NCI-H748 treated with DMSO at 0.1 percent for 48 hours (cell line): ENCODE measurements at places on chromosomes 6 and 20.

DNA sequence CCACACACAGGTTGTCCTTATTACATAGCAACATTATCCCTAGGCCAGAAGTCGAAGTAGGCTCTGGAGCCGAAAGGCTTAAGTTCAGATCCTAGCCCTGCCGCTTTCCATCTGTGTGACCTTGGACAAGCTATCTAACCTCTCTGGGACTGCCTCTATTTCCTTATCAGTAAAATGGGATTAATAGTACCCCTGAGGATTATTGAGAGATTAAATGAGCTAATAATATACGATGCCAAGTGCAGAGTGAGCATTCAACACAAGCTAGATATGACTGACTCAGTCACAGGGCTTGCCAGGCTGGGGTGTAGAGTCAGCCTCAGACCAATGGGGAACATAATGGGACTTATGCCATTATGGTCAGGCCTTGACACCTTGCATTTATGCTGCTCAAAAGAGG, 8.9 kb upstream of the SPATA2 start:
- no peak for DNase-seq

- DNase-seq: peak; percentile 91
Measured at GRCh38 chr20:8043687-8044282, 24.2 kb upstream of the TMX4 start.

DNA sequence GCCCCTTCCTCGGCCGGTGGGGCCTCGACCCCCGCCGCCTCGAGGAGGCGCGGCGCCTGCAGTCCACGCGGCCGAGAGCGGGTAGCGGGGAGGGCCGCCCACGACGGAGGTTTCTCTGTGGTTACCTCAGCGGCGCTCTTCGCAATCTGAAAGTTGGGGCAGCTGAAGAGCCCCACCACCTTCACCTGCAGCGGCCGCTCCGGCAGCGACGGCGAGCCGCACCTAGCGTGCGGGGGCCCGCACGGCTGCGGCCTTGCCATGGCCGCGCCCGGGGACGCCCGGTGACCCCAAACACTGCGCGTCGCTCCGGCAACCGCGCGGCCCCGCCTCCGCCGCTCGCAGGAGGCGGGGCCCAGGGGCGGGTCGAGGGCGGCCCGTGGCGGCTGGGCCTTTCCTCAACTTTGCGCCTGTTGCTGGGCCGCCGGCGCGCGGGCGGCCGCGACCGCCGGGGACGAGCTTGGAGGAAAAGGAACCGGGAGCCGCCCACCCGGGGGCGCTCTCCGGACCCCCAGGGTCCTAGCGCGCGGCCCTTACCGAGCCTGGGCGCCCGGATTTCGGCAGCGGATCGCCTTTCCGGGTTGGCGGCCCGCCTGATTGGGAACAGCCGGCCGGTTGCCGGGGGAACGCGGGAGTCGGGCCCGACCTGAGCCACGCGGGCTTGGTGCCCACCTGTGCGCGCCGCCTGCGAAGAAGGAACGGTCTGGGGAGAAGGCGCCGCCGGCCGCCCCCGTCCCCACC, at the start of the genes PPIL6 and SMPD2:
Gene PPIL6 (minus strand): TSS at position 298 of the 738 bp plus-strand sequence. CDS start 38 bp downstream, at position 260.
Gene SMPD2 (plus strand): TSS at position 394 of the 738 bp plus-strand sequence. CDS start 398 bp downstream, outside the sequence.
- DNase-seq: peak; percentile 67

- no peak for DNase-seq
Measured at GRCh38 chr6:163254341-163254835, 160.1 kb upstream of the QKI start.

DNA sequence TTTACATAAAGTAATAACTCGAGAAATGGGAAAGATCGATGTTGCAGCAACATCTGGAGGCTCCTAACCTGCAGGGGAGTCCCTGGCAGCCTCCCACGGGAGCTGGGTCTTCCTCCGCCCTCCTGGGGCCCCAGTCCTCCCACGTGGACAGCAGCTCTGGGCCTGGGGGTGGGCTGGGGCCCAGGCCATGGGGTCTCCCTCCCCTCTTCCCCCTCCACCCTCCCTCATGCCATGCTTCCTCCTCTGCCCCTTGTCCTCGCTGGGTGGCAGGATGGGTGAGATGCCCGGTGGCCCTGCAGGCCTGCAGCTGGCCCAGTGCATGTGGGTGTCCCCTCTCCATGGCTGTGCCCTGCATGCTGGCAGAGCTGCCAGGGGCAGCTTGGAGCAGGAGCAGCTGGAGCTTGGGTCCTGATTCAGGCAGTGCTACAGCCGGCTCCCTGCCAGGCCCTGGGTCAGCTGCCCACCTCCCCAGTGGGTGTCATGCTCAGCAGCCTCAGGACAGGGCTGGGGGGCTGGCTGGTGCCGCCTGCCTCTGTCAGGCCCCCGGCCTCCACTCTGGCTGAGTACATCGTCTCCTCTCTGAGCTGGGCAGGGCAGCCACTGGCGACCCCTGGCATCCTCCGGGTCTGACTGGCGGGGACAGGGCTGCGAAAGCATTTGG, 48.9 kb upstream of the BHLHE23 start:
- no peak for DNase-seq
